ENCODE measurements at places on chromosomes 1 and 21.

- no peak for DNase-seq
Measured at GRCh38 chr21:36316872-36317484, 3.0 kb upstream of the MORC3 start.

- DNase-seq, result no peak
Measured at GRCh38 chr1:116491700-116492357, 79.0 kb downstream of the CD58 start.

GRCh38 chr1:203033917-203034316 is 7.6 kb downstream of the PPFIA4 start:
- DNase-seq, result no peak

GRCh38 chr1:152182431-152182830 is 23.4 kb upstream of the RPTN start:
- DNase-seq, result no peak

DNA sequence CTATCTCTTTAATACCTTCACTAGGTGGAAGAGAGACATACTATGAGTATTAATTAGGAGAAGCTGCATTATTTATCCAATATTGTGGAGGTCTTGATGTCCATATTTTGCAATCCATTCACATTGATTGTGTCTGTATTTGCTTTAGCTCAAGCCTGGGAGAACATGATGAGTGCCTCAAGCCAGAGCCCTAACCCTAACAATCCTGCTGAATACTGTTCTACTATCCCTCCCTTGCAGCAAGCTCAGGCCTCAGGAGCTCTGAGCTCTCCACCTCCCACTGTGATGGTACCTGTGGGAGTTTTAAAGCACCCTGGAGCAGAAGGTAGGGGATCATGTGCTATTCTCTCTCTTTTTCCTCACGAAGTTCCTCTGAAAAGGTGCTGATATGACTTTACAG is 99.5 kb downstream of the CC2D1B start:
- DNase-seq, result no peak

Measured in large intestine (tissue), 12 donors.